Stimulated activated CD8-positive, alpha-beta memory T cell treated with anti-CD3 and anti-CD28 coated beads, Interleukin-4, amount 100 ng/mL, for 1 hour (primary cell): ENCODE measurements at places on chromosomes 12 and 14.

DNA sequence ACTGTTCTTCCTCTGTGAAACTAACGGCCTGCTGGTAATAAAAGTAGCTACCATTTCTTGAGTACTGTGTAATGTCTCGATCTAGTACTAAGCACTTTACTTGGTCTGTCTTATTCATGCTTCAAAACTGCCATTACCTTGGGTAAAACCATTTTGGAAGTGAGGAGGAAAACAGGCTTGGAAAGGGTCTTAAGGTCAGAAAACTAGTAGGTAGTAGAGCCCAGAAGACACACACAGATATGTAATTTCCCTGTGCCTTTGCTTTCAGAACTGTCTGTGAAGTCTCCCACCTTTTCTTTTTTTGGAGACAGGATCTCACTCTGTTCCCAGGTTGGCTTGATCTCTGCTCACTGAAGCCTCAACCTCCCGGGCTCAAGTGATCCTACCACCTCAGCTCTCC lies 3.4 kb upstream of the DDX55 start:
- DNase-seq, result no peak

DNA sequence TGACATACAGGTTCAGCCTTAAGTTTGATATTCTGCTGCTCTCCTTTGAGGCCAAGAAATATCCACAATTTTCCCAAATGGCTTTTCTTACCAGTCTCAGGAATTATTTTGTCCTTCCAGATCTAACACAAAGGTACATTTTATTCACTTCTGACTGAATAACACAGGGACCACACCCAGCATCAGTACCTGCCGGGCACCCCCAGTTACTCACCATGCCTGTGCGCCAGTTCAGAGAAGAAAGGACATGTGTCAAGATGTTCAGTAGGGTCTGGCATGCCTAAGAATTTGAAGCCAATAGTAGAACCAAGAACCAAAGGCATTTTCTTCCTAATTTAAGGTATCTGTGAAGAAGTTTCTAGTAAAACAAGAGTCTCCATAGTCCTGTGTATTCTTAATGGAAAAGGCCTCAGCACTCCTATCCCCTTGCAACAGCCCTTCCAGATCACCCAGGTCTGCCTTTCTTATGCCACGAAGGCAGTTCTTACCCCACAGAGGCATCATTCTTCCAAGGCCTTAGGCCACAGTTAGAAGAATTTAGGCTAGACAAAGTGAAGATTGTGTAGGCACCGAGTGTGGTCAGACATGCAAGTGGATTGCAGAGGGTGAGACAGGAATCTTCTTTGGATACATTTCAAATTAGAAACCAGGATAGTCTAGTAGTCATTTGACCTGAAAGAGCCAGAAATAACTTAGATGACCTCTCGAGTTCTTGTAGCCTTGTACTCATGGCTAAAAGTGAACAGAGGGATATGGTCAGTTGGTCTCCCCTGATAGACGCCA lies 140.1 kb upstream of the HIF1A start:
- DNase-seq, result no peak

GRCh38 chr12:3247629-3248161 lies 170.5 kb downstream of the TSPAN9 start:
- DNase-seq, result no peak

DNA sequence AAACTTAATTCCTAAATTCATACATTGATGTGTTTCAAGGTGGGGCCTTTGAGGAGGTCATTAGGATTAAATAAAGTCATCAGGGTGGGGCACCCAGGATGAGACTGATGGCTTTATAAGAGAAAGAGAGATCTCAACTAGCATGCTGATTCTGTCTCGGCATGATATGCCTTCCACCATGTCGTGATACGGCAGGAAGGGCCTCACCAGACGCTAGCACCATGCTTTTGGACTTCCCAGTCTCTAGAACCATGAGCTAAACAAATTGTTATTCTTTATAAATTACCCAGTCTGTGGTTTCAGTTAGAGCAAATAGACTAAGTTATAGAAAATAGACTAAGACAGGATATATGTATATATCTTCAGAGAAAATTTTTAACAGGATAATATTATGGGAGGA lies 759.6 kb downstream of the MED13L start:
- no peak for DNase-seq

DNA sequence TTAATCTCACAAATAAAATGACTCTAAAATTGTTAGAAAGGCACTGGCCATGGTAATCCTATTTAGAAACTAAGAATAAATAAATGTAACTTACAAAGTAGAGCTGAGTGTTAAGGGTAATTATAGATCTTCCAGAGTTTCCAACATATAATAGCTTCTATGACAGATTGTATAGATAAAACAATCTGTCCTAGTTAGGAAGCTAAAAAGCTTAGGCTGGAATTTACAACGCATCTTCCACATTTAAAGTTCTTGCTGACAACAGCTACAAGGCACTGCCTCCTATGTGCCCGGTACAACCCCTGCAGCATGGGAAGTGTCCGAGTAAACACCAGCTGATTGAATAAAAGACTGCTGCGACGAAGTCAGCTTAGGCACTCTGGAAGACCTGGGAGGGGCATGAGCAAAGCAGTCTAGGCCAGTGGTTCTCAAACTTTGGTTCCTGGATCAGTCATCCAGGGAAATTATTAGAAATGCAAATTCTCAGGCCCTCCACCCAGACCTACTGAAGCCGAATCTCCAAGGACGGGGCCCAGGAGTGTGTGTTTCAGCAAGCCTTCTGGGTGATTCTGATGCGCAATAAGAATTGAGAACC lies 635.6 kb upstream of the TBX3 start:
- DNase-seq, result no peak

- DNase-seq, result no peak
These were observed 26.6 kb downstream of the PPP2R5C start for GRCh38 chr14:101788016-101788635.

DNA sequence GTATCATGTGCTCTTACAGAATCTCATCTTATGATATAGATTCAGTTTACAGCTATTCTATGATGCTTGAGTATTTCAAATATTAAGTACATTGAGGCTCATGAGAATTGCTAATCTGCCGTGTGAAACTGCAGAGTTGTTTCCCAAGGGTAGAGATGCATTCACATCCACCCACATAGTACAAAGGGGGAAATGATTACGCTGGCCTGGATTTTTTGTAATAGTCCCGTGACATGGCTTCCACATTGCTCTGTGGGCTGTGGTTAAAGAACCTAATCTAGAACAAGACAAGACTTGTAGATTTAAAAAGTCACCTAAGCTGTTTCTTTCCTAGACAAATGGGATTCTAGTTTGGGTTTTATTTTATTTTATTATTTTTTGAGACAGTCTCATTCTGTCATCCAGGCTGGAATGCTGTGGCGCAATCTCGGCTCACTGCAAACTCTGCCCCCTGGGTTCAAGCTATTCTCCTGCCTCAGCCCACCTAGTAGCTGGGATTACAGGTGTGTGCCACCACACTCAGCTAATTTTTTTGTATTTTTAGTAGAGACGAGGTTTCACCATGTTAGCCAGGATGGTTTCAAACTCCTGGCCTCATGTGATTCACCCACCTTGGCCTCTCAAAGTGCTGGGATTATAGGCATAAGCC lies 13.0 kb upstream of the RIOX1 start:
- DNase-seq, result no peak

DNA sequence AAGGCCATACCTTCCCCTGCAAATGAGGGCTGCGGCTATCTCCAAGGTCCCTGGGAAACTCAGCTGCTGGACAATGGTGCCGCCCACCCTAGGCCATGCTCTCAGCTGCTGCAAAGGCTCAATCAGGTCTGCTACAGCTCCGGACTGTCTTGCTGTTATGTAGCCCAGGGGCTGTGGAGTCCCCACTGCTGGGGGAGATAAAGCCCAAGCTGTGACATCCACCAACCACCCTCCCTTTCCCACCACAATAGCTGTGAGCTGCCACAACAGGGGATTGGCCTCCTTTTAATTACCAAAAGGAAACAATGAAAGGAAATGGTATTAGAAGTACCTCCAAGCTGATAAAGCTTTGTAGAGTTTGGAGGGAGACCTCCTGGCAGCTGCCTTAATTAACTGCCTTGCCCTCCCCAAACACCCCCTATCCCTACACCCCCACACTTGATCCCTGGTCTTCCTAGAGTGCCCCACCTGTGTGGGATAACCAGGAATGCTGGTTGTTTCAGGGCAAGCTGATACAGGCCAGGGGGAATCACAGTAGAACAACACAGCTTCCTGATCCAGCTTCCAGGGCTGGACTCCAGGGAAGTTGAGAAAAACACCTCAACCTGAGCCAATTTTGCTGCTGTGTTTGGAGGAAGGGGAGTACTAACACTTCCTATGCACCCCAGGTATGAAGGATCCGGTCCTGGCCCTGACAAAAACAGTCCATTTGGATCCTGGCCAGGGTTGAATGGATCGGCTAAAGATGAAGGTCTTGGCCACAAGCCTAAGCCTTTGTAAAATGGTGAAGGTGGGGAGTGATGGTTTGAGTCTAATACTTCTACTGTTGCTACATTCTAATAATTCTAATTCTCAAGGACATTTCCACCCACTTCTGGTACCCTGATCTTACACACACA lies at the start of gene VWF:
TSS of gene VWF (minus strand) at position 260 of the 899 bp plus-strand sequence. CDS start 1,474 bp downstream, outside the sequence.
- no peak for DNase-seq

GRCh38 chr14:61673305-61673704 lies 22.0 kb upstream of the HIF1A start:
- DNase-seq, result no peak

DNA sequence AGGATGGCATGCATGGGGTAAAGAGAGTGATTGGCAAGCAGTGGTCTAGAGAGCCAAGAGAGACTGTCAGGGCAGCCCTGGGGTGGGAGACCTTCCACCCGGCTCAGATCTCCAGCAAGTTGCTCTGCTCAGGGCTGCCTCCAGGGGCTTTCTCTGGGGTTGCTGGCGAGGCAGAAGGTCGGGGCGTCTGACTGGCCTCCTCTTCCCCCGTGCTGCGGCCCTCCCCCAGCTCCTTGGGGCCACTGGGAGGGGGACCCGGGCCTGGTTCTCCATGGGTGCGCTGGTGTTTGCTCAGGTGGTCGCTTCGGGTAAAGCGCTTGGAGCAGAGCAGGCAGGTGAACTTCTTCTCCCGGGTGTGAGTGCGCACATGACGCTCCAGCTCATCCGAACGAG lies 6.6 kb upstream of the AAAS start:
- DNase-seq, result no peak

- no peak for DNase-seq
These were observed 42.1 kb downstream of the TSPAN9 start for GRCh38 chr12:3119192-3119755.

DNA sequence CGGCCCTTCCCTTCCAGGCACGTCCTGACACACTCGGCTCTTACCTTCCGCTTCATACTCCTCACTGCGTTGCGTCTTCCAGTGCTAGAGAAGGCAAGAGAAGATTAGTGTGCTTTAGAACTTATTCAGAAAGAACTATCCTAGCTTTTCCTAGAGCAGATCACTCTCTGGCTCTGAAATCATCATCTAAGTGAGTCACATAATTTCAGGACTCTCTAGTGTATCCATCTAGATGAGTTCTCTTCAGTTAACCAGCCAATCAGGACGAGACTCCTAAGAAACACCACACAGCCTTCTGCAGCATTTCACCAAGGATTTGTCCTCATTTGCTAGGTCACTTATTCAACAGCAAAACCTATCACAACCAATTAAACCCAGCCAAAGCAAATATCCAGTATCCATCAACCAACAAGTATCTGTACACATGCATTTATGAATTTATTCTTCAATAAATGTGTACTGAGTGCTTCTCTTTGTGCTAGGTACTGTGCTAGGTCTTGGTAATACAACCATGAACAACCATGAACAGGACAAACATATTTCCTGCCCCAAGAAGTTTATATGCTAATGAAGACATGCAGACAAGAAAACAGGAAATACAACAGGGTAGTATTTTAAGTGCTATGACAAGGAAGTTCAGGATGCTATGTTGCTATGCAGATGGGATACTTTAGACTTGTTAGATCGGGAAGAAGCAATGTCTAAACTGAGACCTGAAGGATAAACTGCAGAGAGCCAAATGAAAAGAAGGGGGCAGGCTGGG lies 52.1 kb downstream of the NIN start:
- DNase-seq, result no peak

- no peak for DNase-seq
These were observed 87.8 kb upstream of the FERMT2 start for GRCh38 chr14:53038629-53039028.

GRCh38 chr14:70013271-70013873 lies 134.2 kb downstream of the SMOC1 start:
- no peak for DNase-seq

- DNase-seq, result no peak
These were observed 21.6 kb upstream of the NR4A1 start for GRCh38 chr12:52029685-52030084.

GRCh38 chr12:114361545-114361944 lies 44.4 kb downstream of the TBX5 start:
- no peak for DNase-seq

DNA sequence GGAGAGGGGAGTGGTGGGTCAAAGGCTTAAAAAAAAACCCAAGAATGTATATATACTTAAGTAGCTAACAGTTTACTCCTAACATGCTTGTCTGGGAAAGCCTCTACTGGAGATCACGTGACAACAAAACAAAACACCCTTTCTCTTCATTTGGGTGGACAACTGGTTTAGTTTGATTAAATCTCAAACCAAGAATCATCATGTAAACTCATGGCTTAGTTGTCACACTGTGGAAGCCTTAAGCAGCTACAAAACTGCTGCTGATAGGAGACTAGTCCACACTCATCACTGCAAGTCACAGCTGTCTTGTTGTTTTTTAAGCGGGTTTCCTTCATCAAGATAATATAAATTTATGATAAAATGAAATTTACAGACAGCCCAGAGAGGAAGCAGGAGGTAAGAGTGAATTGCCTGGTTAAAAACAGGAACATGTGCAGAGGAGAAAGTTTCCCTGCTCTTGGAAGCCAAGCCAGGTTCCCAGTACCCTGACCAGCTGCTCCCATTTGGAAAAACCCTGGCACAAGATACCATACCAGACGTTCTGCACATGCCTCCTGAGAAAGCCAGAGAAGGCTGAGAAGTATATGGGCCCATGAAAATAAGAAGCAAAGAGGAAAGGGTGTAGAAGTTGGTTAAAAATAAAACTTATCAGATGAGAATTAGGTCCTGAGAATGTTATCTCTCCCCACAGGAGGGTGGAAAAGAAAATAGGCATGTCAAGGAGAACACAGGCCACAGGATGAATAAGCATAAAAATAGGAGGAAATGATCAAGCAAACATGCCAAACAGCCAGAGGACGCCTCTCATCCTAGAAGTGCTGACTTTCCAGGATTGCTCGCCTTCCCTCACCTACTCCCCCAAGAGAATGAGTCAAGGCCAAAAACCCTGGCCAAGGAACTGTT lies 34.0 kb downstream of the EGLN3 start:
- no peak for DNase-seq

- DNase-seq, result no peak
These were observed 337.0 kb upstream of the CLEC14A start for GRCh38 chr14:38592764-38593442.

- no peak for DNase-seq
These were observed 24.3 kb upstream of the SUPT16H start for GRCh38 chr14:21408147-21408546.
